ENCODE measurements at places on chromosomes 3 and 15.

DNA sequence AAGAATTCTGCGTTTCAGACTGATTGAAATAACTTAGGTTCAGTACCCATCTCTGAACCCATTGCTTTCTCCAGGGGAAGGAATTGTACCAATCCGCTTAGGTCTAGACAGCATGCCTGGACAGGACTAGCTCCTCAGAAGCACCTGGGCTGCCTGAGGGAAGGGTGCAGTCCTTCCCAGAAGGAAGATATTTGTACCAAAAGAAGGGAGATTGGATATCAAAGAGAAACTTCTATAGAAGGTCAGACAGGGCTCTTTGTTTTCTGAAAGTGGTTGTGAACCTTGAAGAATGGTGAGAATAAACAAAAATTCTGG, 133.8 kb upstream of the LRTM1 start:
- no peak for DNase-seq

- no peak for DNase-seq
Observed at GRCh38 chr3:113405180-113405579, 36.1 kb downstream of the CFAP44 start.

GRCh38 chr3:139620438-139620837, 57.3 kb downstream of the NMNAT3 start:
- DNase-seq = no peak

DNA sequence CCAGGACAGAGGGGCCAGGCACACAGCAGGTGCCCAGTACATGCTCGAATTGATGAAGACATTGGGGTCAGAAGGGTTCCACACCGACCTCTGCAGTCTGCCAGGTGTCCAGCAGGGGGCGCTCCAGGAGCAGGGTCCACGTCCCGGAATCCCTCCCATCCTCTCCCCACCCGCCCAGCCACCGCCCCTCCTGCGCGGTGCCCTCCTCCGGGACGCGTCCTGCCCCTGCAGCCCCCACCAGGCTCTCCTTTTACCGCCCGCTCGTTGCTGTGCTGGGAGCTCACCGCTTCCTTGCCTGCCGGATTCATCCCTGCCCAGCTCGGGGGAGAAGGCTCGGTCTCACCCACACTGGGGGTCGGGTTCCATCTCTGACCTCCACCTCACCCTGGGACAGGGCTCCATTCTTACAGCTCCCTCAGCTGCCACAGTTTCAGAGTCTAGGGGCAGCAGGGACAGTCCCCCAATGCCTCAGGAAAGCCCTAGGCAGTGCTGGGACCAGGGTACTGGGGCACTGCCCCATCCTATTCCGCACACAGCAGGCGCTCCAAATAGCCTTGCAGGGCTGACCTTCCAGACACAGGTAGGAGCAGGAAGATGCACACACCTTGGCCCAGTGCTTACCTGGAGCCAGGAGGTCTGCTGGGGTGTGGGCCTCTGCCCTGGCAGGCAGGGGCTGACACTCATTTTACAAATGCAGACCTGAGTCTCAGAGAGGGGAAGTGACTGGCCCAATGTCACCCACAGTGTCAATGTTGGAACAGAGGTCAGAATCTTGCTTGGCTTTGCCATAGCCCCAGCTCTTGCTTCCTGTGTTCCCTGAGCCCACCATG, 31.0 kb downstream of the GRIP2 start:
- peak; percentile 42 for DNase-seq

Measured in CD4-positive, alpha-beta T cell treated with Interleukin-4 for 1 hour (primary cell).